ENCODE measurements at places on chromosomes 3 and 15.

DNA sequence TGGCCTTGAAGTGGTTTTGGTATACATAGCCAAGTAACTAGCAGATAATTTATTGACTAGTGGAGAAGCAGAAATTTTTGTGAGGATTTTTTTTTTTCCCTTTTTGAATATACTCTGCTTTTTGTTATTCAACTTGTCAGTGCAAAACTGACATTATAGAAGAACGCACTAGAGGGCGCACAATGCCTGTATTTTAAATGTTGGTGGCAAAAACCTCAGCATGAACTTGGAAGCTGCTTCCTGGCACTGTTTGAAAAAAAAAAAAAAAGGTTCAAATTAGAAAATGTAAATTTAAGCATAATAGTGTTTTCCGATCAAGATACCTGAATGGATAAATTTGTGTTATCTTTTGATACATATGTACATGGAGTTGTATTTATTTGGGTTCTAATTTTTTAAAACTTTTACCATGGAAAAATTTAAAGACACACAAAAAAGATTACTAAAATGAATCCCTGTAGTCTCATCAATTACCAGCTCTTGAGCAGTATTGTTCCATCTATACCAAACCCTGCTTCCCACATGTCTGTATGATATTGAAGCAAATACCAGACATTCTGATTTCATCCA, 56.0 kb downstream of the SLC25A26 start:
- no peak for DNase-seq

GRCh38 chr15:91444656-91445055, 344.6 kb downstream of the SV2B start:
- DNase-seq: no peak

DNA sequence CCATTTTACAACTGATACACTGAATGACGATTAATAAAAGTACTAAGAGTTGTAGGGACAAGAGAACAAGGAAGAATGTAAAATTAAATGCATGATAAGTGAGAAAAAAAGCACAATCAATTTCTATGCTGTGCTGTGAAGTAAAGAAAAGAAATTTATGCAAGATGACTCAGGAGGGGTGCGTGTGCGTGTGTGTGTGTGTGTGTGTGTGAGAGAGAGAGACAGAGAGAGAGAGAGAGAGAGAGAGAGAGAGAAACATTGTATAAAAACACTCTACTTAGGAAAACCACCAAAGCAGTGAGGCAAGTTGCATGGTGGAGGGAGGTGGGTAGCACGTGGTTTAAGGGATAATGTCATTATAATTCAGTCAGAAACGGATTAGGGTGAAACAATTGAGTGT, 580.8 kb upstream of the ALCAM start:
- no peak for DNase-seq

- DNase-seq: no peak
These were observed 389 bp downstream of the APEH start for GRCh38 chr3:49674497-49674983.

DNA sequence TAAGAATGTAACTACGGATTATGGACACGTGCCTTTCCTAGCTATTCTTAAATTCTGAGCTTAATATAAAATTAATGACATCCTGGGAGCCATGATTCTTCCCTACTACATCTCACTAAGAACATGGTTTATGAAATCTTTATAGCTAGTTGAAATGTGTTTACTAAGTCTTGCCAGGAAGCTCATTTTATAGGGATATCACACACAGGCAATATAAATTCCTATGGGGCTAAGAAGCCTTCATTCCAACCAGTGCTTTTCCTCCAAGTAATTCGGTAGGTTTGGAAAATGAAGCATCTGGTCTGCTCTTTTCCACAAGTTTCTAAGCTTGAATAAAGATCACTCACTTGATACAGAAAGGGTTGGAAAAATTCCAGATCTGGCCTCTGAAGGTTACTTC, 802.6 kb downstream of the FHIT start:
- no peak for DNase-seq

GRCh38 chr15:39330061-39330460, 250.8 kb upstream of the THBS1 start:
- DNase-seq: no peak

DNA sequence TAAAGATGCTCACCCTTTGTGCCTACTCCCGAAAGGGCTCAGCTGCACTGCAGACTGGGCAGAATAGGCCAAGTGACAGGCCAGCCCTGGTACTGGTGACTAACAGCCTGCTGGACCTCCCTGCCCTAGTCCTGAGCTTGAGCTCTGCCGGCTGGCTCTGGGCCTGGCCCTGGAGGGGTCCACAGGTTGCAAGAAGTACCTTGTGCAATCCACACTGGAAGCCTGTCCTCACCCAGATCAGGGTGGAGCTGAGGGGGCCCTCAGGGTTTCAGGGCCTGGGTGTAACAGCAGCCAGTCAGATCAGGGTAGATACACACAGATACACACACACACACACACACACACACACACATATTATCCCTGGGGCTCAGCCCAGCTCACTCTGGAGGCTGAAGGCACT, 27.3 kb upstream of the PLA2G4D start:
- DNase-seq: no peak

DNA sequence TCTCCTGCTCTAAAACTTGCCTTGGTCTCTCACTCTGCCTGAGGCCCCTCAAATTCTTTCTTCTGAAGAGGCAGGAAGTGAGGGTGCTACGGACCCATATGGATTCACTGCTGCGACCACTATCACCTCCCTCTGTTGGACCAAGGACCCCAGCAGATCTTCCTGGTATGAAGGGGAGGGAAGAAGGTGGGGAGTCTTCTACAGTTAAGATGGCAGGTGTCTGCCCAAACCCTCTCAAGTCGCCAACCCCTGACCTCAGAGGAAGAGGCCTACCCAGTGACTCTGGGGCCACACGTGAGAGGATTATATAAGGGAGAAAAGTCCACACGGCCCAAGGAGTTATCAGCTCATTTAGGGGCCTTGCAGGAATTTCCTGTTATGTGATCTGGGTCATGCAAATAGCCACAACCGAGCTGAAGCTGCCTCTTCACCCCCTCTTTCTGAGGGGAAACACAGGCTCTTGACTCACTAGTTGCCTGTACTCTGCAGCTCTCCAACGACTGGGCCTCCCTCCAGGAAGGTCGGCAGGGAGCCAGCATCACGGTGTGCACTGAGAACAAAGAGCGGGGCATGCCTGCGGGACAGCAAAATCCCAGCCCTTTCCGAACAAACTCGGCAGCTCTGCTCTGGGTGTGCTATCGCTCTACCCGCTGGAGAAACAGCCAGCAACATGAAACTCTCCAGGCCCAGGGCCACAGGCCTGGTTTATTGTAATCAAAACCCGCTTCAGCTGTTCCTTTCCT, 116.0 kb downstream of the XXYLT1 start:
- DNase-seq: no peak

GRCh38 chr3:126372413-126373145, 15.4 kb upstream of the KLF15 start:
- no peak for DNase-seq

Measured in GM12891 (cell line).